DMS 273 treated with DMSO at 0.1 percent for 48 hours (cell line): ENCODE measurements at places on chromosomes 11 and 22.

GRCh38 chr11:125994509-125994908 is 48.7 kb downstream of the VSIG10L2 start:
- DNase-seq, result no peak

- DNase-seq, result no peak
These were observed 28.6 kb upstream of the APOL5 start for GRCh38 chr22:35688913-35689675.

DNA sequence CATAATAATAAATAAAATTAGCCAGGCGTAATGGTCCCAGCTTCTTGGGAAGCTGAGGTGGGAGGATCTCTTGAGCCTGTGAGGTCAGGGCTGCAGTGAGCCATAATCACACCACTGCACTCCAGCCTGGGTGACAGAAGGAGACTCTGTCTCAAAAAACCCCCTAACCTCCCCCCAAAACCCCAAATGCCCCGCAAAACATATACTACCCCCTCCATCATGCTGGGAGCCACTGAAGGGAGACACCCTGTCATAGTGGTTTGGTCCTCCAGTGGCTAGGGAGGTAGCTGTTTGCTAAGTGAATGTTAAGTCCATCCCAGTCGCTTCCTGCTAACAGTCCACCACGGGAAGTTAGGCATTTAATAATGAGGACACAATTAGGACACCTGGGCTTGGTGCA is 125.0 kb downstream of the ABTB2 start:
- DNase-seq, result no peak

DNA sequence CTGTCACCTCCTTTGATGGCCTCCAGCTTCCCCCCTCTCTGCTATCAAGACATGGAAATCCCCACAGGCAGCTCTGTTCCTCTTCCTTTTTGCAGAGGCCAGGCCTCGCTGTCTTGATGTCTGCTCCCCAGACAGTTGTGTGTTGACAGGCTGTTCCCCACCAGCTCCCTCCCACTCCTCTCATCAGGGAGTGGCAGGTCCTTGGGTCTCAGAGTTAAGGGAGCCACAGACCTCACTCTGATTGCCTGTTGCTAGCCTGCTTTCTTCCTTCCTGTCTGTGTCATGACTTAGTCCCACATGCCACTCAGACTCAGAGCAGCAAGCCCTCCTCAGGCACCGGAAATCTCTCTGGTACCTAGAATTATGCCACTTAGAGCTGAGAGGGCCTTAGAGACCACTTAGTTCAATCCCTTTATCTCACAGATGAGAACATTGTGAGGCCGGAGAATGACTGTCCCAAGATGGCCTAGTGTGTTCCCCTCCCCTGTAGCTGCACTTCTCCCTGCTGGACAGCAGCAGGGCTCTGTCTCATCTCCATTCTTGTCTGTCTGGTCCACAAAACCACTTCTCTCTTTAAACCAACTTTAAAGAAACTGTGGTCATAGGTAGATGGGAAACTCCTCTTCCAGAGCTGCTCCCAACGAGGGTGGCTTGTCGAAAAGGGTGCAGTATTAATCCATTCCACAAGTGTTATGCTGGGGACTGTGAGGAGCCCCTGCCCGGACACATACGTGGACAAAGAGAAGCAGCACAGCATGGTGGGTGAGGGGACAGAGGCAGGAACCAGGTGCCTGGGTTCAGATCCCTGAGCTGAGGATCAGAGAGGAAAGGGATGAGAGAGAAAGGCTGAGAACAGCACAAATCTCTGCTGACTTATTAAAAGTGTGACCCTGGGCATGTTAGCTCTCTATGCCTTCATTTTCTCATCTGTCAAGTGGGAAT is 4.2 kb downstream of the AMPD3 start:
- no peak for DNase-seq

GRCh38 chr11:89667001-89667400 is 43.1 kb upstream of the TRIM77 start:
- DNase-seq, result no peak
